Activated T-helper 17 cell treated with anti-CD3 and anti-CD28 coated beads, Interleukin-2, amount 50 U/mL, for 72 hours (primary cell): ENCODE measurements at places on chromosomes 7 and 10.

GRCh38 chr10:75402486-75403143 lies 1.1 kb upstream of the ZNF503 start:
- H3K4me1 ChIP-seq = peaks cover 14% of the 10 kb centered on the region
- H3K27me3 ChIP-seq = peaks cover 42% of the 10 kb centered on the region

- H3K4me1 ChIP-seq = no peaks in the 10 kb centered on the region
- no peak for ATAC-seq
- H3K27ac ChIP-seq = no peak overlapping the region
- H3K27me3 ChIP-seq = peaks cover 25% of the 10 kb centered on the region
- no peak overlapping the region for H3K4me3 ChIP-seq
Observed at GRCh38 chr10:123788981-123789380, 102.6 kb downstream of the CPXM2 start.

DNA sequence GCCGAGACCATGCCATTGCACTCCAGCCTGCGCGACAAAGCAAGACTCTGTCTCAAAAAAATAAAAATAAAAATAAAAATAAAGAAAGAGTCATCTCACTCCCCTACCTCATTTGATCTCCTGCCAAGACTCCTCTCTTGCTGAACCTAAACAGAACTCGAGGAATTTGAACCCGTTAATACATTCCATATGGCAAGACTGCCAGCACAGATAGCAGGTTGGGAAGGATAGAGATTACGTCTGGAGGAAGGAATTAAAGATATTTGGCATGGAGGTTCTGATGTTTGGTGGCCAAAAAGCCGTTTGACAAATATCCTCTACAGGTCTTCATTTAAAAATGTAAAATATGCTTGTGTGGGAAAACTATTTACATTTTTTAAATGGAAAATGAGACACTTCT lies 549.6 kb downstream of the HTR7 start:
- no peaks in the 10 kb centered on the region for H3K36me3 ChIP-seq
- H3K27me3 ChIP-seq = no peaks in the 10 kb centered on the region
- ATAC-seq = no peak
- no peaks in the 10 kb centered on the region for H3K4me1 ChIP-seq
- H3K4me3 ChIP-seq = no peak overlapping the region

- H3K36me3 ChIP-seq = no peaks in the 10 kb centered on the region
- H3K27me3 ChIP-seq = peaks cover 20% of the 10 kb centered on the region
- peak overlapping the region; percentile 19 for H3K27ac ChIP-seq
- no peaks in the 10 kb centered on the region for H3K4me1 ChIP-seq
Observed at GRCh38 chr7:99949645-99950228, 20.3 kb upstream of the GJC3 start.

DNA sequence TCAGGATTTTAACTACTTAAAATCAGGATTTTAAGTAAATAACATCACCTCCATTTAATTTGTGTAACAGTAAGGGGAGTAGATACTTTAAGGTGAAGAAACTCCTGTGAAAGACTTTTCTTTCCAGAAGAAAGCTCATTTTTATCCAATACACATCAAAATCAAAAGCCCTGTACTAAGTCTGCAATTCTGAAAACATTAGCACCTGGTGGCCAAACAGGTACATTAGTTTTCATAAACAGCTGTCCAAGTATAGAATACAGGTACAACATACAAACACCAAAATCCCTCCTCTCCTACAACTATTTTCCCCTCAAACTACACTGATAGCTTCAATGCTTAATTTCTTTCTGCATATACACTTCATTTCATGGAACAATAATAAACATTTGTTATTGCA lies 22.9 kb downstream of the FAM3C start:
- H3K4me1 ChIP-seq = peaks cover 11% of the 10 kb centered on the region
- H3K27ac ChIP-seq = peak overlapping the region; percentile 78
- H3K36me3 ChIP-seq = peaks cover 72% of the 10 kb centered on the region
- no peaks in the 10 kb centered on the region for H3K27me3 ChIP-seq
- H3K4me3 ChIP-seq = no peak overlapping the region
- no peak for ATAC-seq

GRCh38 chr7:85828614-85829013 lies 641.8 kb upstream of the SEMA3D start:
- no peaks in the 10 kb centered on the region for H3K27me3 ChIP-seq
- ATAC-seq = no peak
- H3K36me3 ChIP-seq = no peaks in the 10 kb centered on the region
- H3K4me1 ChIP-seq = no peaks in the 10 kb centered on the region
- H3K4me3 ChIP-seq = no peak overlapping the region

DNA sequence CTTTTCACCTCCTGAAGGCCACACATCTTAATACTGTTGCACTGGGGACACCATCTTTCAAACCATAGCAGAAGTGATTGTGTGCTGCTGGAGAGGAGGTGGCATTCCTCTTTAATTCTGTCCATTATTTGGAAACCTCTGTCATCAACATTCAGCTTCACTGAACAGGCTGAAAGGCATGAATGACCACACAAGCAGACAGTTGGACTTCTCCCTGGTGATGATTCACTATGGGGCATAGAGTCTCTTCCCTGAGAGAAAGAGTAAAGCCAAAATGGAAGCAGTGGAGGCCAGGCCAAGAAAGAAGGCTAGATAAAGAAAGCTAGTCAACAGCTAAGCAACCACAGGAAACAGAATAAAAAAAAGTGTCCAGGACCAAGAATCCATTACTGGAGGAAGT lies 113.1 kb upstream of the VSTM2A start:
- no peaks in the 10 kb centered on the region for H3K4me1 ChIP-seq
- H3K27me3 ChIP-seq = no peaks in the 10 kb centered on the region
- no peak overlapping the region for H3K4me3 ChIP-seq
- H3K36me3 ChIP-seq = no peaks in the 10 kb centered on the region
- H3K27ac ChIP-seq = no peak overlapping the region
- ATAC-seq = no peak
